ENCODE measurements at places on chromosomes 16 and 17. TPM values are rescaled to one million over a fixed set of nuclear protein-coding genes. Genes with fewer than 3 reads are reported as not detected.

The DOC2B gene
- 15.6 TPM for total RNA-seq

The COL1A1 gene
- 17.6 TPM for total RNA-seq

The LRRC37B gene
- 79.5 TPM for total RNA-seq

The FDXR gene
- 3.1 TPM for total RNA-seq

The MSLN gene
- not detected for total RNA-seq

The CNTNAP4 gene
- total RNA-seq = 31.7 TPM

The KCNG4 gene
- total RNA-seq = not detected

The TMEM97 gene
- total RNA-seq = 24.6 TPM

The FBXO47 gene
- total RNA-seq = not detected

The GH1 gene
- not detected for total RNA-seq

The CBX2 gene
- 5.6 TPM for total RNA-seq

The SLC5A2 gene
- 0.62 TPM for total RNA-seq

The USH1G gene
- 0.16 TPM for total RNA-seq

The AFMID gene
- total RNA-seq = 35.4 TPM

The HSPB9 gene
- not detected for total RNA-seq

The ACE gene
- total RNA-seq = 5.3 TPM

The VTN gene
- total RNA-seq = 0.31 TPM

The KCNH6 gene
- total RNA-seq = 0.16 TPM

The PKMYT1 gene
- total RNA-seq = 3.0 TPM

The MIS12 gene
- total RNA-seq = 18.2 TPM

The NPTX1 gene
- total RNA-seq = 19.3 TPM

The LGALS9B gene
- total RNA-seq = not detected

The P2RX1 gene
- total RNA-seq = not detected

The P4HB gene
- 57.4 TPM for total RNA-seq

The FN3K gene
- total RNA-seq = 11.1 TPM

The IGFBP4 gene
- 15.4 TPM for total RNA-seq

The NATD1 gene
- 1.1 TPM for total RNA-seq

The TMED6 gene
- not detected for total RNA-seq

The KRTAP4-4 gene
- total RNA-seq = not detected

The ITGAD gene
- total RNA-seq = not detected

The ACBD4 gene
- 3.0 TPM for total RNA-seq

The TANGO6 gene
- 30.1 TPM for total RNA-seq

The WNT3 gene
- 5.1 TPM for total RNA-seq

The MFSD6L gene
- 0.16 TPM for total RNA-seq

The CX3CL1 gene
- total RNA-seq = 2.5 TPM

The CD300H gene
- not detected for total RNA-seq

The KRTAP2-1 gene
- not detected for total RNA-seq

The ZNF319 gene
- 4.2 TPM for total RNA-seq

The HS3ST3B1 gene
- total RNA-seq = 1.6 TPM

The ADCY9 gene
- 9.5 TPM for total RNA-seq

The KRTAP9-4 gene
- total RNA-seq = not detected

The PRKAR1A gene
- total RNA-seq = 405 TPM

The HBQ1 gene
- total RNA-seq = 5.3 TPM

The PLA2G10 gene
- total RNA-seq = not detected

The CTRB2 gene
- total RNA-seq = not detected

The ABCC12 gene
- total RNA-seq = 1.2 TPM

The NUDT7 gene
- total RNA-seq = 2.7 TPM

The HSD17B2 gene
- total RNA-seq = 0.47 TPM

The RCVRN gene
- 0.16 TPM for total RNA-seq

The CMTM2 gene
- not detected for total RNA-seq

The VMO1 gene
- 0.62 TPM for total RNA-seq

The ADAD2 gene
- total RNA-seq = not detected

The TNFRSF13B gene
- total RNA-seq = not detected

The CCL17 gene
- total RNA-seq = not detected

The EFCAB13 gene
- 16.8 TPM for total RNA-seq

The MYL4 gene
- 4.2 TPM for total RNA-seq

The KRTAP4-9 gene
- total RNA-seq = not detected

The OR1A1 gene
- not detected for total RNA-seq

The GSG1L gene
- 2.0 TPM for total RNA-seq
